Kidney capillary endothelial cell (primary cell): ENCODE measurements at places on chromosomes 2 and 18.

DNA sequence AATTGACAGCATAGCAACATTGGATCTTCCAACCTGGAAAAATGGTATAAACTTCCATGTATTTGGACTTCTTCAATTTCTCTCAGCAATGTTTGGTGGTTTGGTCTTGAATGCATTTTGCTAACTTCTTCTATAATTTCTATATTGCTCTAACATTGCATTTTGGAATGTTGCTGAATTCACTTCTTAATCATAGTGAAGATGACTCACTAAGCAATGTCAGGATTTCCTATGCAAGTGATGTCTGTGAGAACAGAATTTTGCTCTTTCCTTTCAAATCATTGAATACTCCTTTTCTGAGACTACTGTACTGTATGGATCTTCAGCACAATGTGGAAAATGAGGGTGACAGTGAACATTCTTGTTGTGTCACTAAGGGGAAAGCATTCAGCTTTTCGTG lies 28.9 kb upstream of the CDH19 start:
- peak; percentile 59 for DNase-seq

DNA sequence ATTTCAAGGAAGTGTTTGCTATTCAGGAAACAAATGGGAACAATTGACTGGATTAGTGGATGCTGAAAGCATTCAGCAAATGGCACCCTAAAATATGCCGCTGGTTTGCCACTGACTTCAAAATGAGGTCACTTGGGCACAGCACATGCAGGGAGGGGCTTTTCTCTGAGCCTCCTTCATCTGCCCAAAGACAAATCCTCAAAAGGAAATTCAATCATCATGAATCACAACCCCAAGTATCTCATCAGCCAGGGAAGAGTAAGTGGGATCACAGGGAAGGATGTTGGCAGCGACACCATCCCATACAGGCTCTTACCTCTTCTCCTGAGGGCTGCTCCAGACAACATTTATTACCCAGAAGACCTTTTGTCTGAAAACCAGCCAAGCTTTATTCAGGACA lies 14.4 kb upstream of the SP140L start:
- DNase-seq, result peak; percentile 58

DNA sequence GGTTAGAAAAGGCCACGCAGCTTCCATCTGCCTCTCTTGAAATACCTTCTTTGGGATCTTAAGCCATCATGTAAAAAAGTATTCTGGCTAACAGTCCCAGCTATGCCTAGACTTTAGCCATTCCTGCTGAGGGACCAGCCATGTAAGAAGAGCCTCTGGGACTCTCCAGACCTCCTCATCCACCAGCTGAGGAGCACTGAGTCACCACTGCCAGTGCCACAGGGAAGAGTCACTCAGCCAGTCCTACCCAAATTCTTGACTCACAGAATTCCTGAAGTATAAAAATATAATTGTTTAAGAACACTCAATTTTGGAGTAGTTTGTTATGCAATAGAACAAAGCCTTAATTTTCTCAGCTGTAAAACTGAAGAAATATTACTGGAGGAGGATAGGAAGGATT lies 436.7 kb downstream of the ZEB2 start:
- DNase-seq, result no peak

DNA sequence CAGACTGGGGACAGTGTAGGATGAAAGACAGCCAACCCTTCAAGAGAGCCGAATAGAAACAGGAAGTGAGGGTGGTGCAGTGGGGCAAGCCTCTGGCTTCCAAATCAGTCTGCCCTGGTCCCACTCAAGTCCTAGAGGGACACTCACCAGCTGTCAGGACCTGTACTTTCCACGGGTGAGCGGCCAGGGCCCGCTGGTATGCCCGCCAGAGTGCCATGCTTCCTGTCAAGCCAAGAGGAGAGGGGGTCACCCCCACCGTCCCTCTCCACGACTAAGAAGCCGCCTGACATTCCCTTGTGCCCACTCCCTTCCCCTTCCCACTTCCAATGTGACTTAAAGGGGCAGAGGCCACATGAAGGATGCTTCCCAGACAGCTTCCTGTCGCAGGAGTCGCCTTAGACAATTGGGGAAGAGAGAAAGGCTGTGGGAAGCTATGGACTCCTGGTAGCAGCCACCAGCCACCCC lies 564 bp downstream of the MPV17 start:
- peak; percentile 59 for DNase-seq

- DNase-seq, result no peak
These were observed 28.9 kb upstream of the CNOT11 start for GRCh38 chr2:101223814-101224231.

GRCh38 chr2:69383176-69383812 lies 3.7 kb downstream of the GFPT1 start:
- DNase-seq, result no peak

- DNase-seq, result no peak
These were observed 6.3 kb upstream of the EN1 start for GRCh38 chr2:118853651-118854291.

DNA sequence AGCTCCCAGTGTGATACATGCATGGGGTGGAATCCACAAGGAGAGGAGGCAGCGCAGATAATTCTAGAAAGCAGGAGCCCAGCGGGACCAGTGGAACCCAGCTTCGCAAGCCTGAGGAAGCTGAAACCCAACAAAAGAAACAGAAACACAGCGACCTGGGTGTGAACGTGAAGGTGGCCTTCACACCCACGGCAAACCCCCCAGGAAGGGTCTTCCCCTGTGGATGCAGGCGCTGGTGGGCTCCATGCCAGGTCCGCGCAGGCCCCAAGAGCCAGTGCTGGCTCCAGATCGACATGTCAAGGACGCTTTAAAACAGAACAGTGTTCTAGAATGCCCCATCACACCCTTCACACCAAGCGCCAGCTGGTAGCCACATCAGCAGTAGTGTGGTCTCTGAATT lies 22.1 kb downstream of the KIF1A start:
- DNase-seq, result no peak

- DNase-seq, result no peak
These were observed 23.8 kb upstream of the CABYR start for GRCh38 chr18:24114924-24115549.

DNA sequence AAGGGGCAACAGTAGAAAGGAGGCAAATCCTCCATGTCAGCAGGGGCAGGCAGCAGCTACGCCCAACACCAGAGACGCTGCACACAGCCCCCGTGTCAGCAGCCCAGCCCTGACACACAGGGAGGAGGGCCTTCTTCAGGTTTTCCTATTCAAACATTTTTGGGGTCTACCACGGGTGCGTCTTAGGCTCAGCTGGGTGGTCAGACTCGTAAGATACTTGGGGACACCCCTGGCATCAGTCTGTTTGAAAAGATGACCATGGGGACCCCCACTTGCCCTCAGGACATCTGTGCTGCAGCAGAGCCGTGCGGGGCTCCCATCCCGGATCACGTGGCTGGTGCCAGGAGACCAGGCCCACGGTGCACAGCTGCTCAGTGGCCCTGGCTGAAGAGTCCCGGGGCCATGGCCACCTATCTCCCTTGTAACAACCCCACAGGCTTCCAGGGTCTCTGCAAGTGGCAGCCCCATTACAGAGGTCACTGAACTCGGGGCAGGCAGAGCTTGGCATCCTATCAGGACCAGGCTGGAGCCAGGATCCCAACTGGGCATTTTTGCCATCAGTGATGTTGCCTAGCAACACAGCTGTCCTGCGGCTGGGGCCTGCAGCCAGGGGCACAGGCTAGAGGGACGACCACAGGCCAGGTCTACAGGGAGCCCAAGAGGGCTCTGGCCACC lies 82.5 kb downstream of the EDAR start:
- DNase-seq, result no peak
